ENCODE measurements at places on chromosomes 7 and 10.

GRCh38 chr7:98762620-98763019 is 107.2 kb downstream of the TMEM130 start:
- DNase-seq: no peak

DNA sequence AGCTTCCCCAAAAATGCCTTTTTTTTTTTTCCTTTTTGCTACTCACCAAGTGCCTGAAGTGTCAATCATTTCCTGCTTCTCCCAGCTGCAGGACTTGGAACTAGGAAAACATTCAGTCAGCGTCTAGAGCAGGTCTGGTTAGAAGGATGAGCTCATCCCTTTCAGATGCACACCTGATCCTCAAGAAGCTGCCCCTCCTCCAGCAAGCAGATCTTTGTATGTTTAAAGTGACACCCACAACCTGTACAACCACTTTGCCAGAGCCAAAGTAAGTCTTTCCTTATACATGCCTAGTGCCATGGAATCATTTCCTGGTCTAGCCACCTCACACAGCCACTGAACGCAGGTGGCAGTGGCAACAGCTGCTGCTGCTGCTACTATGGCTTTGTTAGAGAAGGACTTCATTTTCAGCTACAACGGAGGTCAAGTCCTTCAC is 10.4 kb upstream of the USP54 start:
- peak; percentile 26 for DNase-seq

- no peak for DNase-seq
These were observed 362.6 kb upstream of the MGMT start for GRCh38 chr10:129104266-129105045.

DNA sequence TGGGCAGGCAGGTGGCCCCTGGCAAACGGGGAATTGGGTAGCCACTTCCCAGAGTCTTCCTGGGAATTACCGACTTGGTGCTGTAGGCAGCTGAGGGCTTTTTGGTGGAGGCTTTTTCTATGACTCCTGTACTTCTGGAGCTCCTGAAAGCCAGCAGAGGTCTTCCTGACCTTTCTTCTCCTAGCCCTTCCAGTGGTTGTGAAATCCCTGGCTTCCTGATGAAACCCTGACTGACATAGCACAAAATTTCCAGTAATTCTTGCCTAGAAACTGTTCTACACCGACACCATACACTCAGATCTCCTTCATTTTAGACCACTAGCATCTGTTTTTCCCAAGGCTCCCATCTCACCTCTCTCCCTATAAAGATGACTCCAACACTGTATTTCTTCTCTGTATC is 120.2 kb downstream of the STRA8 start:
- DNase-seq: no peak

DNA sequence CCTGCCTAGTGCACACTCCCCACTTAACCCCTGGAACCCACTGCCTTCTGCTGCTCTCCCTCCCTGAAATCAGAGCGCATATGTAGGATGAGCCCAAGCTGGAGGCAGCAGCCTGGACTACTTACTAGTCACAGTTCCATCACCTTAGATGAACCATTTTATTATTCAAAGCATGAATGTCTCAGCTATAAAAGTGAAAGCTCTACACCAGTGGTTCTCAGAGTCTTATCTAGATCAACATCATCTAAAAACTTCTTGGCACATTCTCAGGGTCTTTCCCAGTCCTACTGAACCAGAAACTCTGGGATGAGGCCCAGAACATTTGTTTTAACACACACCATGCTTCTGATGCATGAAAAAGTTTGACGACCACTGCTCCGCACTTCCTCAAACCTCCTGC is 100.3 kb upstream of the ANK3 start:
- DNase-seq: peak; percentile 23

DNA sequence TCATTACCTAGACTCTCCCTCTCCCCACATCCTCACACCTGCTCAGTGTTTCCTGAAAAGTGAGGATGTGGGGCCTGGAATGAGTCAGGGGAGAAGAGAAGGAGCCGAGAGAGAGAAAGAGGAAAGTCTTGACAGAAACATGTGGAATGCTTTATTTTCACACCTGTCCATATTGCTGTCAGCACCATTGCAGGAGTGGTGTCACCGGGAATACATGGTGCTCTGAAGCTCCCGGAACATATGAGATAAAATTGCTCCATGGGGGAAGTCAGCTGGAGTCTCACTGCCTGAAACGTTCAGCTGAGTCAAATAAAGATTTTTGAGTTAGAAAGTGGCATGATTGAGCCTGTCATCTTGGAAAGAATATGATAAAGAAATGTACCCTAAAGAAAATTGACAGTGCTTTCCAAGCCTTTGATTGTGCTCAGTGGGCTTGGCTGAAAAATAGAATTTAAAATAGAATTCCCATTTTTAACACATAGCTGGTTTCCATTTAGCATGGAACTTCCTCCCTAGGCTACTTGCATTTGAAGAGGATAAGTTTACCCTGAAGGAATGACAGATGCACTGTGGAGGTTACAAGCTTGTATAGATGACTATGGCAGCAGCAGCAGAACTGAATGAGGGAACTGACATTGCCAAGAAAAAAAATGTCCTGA is 182.4 kb downstream of the PCLO start:
- no peak for DNase-seq

DNA sequence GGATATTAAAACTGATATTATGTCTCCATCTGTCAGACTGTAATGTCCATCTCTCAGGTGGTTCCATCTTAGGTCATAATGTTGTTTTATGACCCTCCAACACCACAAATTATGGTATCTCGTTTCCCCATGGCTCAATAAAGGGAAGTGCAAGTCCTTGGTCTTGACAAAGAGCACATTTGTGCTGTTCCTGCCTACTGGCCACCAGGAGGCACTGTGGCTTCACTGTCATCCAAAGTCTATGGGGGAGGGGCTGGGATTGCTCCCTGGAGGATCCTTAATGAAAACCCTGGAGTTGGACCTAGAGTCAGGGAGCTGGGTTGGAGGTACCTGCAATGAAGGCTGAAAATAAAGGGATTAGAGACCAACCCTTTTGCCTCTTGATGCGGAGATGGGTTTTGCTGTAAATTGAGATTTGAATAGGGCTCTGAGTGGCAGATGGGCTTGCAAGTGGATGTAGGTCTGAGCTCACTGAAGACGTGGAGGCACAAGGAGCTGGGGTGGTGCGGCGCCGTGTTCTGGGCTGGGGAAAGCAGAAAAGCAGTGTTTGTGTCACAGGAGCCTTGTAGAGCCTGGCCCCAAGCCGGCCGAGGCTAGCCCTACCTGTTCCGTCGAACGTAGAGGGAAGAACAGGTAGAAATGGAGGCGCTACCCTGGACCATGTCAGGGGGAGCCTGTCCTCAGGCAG is 180.5 kb upstream of the PRSS58 start:
- peak; percentile 70 for DNase-seq
